Activated naive CD4-positive, alpha-beta T cell (primary cell): ENCODE measurements at places on chromosomes 5 and 9.

GRCh38 chr5:148416921-148417320, 33.2 kb downstream of the FBXO38 start:
- DNase-seq: no peak

DNA sequence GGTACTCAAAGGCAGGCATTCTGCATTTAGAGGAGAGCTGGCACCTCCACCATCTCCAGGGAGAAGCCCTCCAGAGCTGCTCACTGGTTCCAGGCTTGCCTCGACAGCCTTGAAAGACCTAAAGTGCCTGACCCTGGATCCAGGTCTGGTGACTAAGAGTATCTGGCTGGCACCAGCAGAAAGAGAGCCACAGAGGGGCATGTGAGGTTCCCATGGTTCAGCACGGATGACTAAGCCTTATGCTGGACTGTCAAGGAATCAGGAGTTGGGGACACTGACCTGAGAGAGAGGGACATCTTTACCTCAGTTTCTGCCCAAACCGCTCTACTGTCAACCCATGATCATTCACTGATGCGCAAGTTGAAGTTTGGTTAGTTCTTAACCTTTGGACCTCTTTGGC, 3.0 kb downstream of the ACTL7A start:
- DNase-seq: no peak

- no peak for DNase-seq
Measured at GRCh38 chr5:118544887-118545449, 443.4 kb downstream of the DTWD2 start.

DNA sequence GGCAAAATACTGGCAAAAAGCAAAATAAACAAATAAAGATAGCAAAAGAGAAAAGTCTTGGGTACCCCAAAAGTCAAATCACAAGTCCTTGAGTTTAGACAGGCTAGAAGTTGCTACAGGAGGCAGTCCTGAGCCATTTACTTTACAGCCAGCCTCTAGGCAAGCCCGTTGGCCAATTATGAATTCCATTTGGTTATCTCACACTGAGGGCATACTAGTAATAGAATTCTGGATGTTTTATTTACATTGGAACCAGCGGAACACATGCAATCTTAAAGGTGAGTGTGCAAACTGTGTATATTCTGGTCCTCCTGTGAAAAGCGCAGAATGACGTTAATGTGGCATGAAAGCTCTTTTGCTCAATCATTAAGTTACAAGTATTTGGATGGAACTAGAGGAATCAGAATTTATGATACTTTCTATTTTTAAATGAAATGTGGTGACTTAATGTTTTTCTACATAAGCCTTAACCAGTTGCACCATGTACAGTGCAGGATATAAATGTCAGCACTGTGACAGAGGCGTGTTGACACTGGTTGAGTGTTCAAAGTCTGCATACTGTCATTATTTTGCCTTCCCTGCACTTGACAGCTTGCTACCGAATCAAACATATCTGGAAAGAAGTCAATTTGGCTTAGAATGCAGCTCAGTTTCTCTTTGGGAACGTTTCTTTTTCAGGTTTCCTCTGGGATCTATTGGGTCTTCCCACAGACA, 7.9 kb downstream of the GDNF start:
- DNase-seq: no peak

DNA sequence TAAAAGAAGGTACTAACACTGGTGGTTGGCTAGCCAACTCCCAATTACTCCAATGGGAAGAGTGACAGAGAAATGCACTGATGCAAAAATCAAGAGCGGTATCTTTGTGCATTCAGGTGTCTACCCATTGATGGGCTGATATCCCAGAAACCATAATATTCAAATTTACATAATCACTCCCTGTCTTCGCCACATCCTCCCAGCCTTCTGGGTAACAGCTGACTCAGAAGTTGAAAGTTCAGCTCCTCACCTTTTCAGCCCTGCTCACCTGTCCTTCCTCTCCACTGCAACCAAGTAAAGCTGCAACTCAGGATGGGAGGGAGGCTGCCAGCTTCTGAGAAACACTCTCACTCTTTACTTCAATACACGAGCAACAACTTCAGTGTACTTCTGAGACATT, 6.9 kb downstream of the SUSD1 start:
- DNase-seq: no peak

DNA sequence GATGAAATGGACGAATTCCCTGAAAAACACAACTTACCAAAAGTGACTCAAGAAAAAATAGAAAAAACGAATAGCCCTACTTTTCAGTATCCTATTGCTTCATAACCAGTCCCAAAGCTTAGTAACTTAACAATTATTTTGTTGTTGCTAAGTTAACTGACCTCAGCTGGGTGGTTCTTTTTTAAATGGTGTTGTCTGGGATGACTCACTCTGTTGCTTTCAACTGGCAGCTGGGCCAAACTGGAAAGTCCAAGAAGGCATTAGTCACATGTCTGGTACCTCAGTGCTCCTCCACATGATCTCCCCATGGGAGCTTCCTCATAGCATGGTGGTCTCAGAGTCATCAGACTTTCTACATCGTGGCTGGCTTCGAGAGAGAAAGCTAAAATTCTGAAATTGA, 47.8 kb upstream of the ADAMTS2 start:
- DNase-seq: no peak

- DNase-seq: no peak
Measured at GRCh38 chr9:72983056-72983455, 30.2 kb upstream of the ALDH1A1 start.

DNA sequence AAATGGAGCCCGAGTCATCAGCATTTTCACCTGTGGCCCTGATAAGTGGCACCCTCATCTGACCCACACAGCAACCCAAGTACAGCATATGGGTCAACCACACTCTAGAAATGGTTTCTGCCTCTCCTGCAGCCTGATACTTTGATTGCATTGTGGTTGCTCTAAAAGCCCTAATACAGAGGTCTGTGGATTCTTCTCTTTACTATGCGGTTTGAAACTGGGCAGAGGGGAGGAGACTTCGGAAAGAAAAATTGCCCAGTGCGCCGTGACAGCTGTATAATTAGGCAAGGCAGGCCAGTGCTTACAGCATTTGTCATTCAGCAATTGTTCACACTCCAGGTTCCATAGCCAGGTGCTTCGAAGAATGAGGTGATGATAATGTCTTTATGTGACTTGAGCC, 361.0 kb downstream of the NFIB start:
- DNase-seq: no peak

DNA sequence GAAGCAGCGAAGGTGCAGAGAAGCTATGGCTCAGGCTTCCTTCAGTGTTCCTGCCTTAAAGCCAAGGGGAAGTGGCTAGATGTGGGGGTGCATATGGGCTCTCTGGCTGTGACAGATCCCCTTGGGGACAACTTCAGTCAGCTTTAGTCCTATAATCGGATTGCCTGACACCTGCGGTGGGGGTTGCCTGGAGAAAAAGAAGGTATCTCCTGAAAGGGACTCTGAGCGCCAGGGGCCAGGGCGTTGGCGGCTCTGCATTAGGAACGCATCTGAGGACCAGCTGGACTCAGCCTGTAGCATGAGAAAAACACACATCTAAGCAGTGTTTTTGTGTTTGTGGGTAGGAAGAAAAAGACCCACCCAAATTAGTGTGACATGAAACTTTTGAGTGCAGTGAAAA, 84.3 kb upstream of the OTULINL start:
- DNase-seq: no peak

- no peak for DNase-seq
Measured at GRCh38 chr5:159451197-159452052, 121.1 kb upstream of the IL12B start.

- no peak for DNase-seq
Measured at GRCh38 chr5:134422791-134423365, 11.2 kb upstream of the CDKN2AIPNL start.

DNA sequence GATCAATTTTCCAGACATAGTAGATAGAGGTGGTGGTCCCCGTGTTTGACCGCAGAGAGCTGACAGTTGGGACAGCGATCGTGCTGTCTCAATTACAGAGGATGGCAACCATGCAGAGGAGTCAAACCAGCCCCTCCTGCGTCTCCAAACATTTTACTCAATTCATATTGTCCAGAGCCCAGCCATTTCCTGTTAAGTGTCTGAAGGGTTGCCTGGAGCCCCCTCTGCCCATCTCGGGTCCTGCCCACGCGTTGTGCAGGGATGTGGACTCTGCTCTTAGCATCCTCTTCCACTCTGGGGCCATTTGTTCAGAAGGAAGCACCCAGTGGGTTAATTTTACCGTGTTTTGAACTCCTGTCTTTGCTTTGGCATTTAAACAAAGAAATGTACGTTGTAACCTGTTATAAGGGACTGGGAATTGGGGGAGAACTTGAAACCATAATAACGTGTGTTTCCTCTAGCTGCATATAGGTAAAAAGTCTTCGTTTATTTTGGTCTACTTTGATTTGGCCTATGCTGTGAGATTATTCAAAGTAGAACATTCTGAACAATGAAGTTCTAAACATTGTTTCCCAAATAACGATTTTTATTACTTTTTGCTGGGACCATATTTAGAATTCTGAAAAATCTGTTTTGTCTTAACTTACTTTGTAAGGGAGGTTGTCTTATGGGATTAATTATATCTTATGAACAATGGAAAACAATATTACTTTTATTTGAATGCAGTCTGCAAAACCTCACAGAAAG, 876 bp downstream of the EGFLAM start:
- no peak for DNase-seq

GRCh38 chr5:136043551-136043950, 14.8 kb downstream of the TGFBI start:
- DNase-seq: no peak

DNA sequence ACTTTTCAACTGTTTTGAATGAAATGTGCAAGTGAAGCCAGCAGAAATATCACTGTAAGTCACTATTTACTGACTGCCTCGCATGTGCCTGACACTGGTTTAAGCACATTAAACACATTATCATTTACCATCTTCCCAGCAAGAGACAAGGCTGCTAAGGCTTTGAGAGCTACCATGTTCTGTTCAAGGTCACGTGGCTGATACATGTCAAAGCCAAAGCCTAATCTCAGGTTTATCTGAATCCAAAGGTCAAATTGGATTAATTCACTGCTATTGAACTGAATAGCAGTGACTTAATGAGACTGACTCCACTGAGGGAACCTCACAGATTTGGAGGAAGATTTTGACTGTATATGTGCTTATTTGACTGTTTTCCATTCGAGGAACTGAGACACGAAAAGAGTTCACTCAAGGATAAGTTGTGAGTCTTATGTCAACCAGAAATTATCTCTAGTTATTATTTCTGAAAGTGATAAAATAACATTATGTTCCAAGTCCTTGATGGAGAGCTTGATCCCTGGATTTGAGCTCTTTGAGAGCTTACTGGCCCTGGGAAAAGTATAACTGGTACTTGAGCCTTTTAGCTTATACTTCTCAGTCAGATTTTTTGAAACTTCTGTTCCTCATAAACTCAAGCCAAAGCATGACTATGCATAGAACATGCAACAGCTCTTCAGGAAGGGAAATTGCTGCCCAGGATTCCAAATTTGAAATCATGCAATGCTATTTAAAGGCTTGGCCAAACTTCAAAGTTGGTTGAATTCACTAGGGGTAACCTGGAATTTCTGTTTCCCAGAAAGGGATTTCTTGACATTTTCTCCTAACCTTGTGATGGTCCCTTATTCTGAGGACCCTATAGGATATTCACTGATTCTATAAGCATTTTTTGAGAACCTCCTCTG, 23.4 kb upstream of the ARHGAP26 start:
- DNase-seq: no peak

GRCh38 chr9:120265791-120266190, 314.2 kb downstream of the CDK5RAP2 start:
- no peak for DNase-seq

DNA sequence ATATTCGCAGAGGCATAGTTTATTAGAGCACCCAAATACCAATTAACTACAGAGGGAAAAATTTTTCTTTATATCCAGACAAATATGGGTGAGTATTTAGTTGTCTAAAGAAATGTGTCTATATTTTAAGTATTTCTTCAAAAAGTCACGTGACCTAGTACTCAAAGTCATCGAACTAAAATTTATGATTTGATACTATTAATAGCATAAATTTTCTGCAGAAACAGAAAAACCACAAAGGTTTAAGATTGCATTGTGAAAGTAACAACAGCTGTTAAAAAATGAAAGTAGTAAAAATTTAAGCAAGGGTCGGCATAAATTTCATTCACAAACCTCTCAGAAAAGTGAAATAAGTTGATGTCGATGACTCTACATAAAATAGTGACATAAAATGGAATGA, 323.9 kb upstream of the RORB start:
- no peak for DNase-seq

- no peak for DNase-seq
Measured at GRCh38 chr9:127910613-127911205, 6.1 kb downstream of the ST6GALNAC4 start.

DNA sequence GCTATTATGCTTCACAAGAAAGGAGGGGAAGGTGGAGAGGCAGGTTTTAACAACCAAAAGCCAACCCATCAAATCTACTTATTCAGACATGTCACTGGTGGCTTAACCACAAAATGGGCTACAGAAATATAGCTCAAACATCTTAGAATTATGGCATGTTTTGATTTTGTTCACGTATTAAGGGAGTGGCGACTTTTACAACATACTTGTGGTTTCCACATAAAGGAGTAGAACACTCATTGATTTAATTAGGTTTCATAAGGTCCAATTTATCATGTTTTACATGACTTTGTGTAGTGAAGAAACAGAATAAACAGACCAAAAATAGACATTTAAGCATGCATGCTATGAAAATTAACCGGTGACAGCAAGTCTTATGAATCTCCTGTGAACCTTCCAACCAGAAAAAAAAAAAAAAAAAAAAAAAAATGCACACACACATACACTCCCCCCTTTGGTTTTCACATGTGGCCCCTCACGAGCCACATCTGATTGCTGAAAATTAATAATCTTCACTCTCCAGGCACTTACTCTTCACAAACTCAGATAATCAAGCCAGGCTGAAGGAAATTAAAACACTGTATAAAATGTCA, 5.4 kb downstream of the ZNF608 start:
- DNase-seq: no peak

DNA sequence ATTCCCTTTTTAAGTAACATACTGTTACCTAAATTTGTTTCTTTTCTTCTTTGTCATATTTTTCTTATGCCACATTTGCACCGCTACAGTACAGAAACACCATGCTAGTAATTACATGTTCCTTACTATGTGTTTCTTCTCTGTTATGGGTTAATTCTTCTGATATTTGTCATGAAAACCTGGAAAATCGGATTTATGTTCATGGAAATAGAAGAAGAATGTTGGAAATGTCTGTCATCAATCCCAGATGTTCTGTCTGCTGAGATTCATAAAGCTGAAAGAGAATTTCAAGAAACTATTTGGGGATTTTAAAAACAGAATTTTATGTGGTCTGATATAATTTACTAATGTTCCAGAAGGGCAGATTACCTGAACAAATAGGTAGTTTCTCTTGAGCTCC, 305.2 kb upstream of the NREP start:
- no peak for DNase-seq

DNA sequence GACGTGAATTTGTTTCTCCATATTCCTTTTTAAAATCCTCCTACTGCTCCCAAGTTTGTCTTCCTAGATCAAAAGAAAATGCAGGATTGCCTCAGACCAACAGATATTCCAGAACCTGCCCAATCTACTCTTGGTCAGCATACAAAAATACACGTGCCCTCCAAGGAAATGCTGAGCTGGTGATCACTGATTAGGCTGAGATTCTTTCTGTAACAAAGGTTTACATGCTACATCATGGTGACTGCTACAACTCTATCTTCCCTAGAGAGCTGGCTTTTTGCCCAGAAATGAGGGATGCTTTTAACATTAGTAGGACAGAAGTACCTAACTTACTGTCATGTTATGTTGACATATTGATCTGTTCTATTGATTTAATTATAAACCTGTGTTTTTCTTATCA, 35.5 kb downstream of the OR2Y1 start:
- no peak for DNase-seq

- DNase-seq: no peak
Measured at GRCh38 chr5:36156121-36156601, 4.2 kb downstream of the SKP2 start.

- no peak for DNase-seq
Measured at GRCh38 chr5:181069767-181070491, 29.9 kb downstream of the BTNL9 start.
